ENCODE measurements at places on chromosomes 6 and 20. TPM values are rescaled to one million over a fixed set of nuclear protein-coding genes. Genes with fewer than 3 reads are reported as not detected.

Gene GCNT2
- 2.2 TPM for total RNA-seq

Gene LKAAEAR1
- total RNA-seq: 2.7 TPM

Gene CAP2
- 42.6 TPM for total RNA-seq

Gene FAM83D
- total RNA-seq: 2.2 TPM

Gene HRH3
- 25.2 TPM for total RNA-seq

Gene CGA
- total RNA-seq: not detected

Gene EDN3
- total RNA-seq: 2.7 TPM

Gene DEFB124
- not detected for total RNA-seq

Gene SOX18
- 7.1 TPM for total RNA-seq

Gene SLC22A2
- not detected for total RNA-seq

Gene TCF21
- not detected for total RNA-seq

Gene RTF2
- total RNA-seq: 96.7 TPM

Gene IL20RA
- 1.7 TPM for total RNA-seq

Gene PTK6
- total RNA-seq: not detected

Gene SAMD10
- total RNA-seq: 8.8 TPM

Gene SLC32A1
- 22.9 TPM for total RNA-seq

Gene LAMA2
- total RNA-seq: 27.0 TPM

Gene PIGT
- 91.1 TPM for total RNA-seq

Gene MYB
- 0.28 TPM for total RNA-seq

Gene MROH8
- total RNA-seq: 16.3 TPM

Gene ZKSCAN3
- total RNA-seq: 8.2 TPM

Gene FKBP1C
- total RNA-seq: 2.1 TPM

Gene TSPO2
- not detected for total RNA-seq

Gene MLN
- not detected for total RNA-seq

Gene KHDC1
- total RNA-seq: 12.4 TPM

Gene OVOL2
- 2.9 TPM for total RNA-seq

Gene PTCRA
- total RNA-seq: 0.60 TPM

Gene RIN2
- total RNA-seq: 47.2 TPM

Gene HLA-DRB5
- total RNA-seq: 54.0 TPM

Gene BEND3
- total RNA-seq: 2.0 TPM

Gene TPD52L1
- total RNA-seq: 79.5 TPM

Gene FAM83C
- total RNA-seq: not detected

Gene OSER1
- 32.5 TPM for total RNA-seq

Gene TLDC2
- not detected for total RNA-seq

Gene CNKSR3
- total RNA-seq: 14.4 TPM

Gene CD24
- 3.5 TPM for total RNA-seq

Gene KIAA0408
- total RNA-seq: 80.7 TPM

Gene PPP1R3G
- total RNA-seq: 0.93 TPM

Gene LAMA4
- total RNA-seq: 28.2 TPM

Gene LY86
- total RNA-seq: 3.4 TPM

Gene AURKA
- total RNA-seq: 1.5 TPM

Gene SLC35B3
- total RNA-seq: 7.9 TPM

Gene TOX2
- total RNA-seq: 29.5 TPM

Gene KCNB1
- 138 TPM for total RNA-seq

Gene DZANK1
- total RNA-seq: 5.8 TPM

Gene JPH2
- 0.56 TPM for total RNA-seq

Gene PNPLA1
- 0.66 TPM for total RNA-seq

Gene LHFPL5
- 7.4 TPM for total RNA-seq

Gene PXDC1
- total RNA-seq: 17.5 TPM

Gene C20orf141
- not detected for total RNA-seq

Gene TRIM31
- total RNA-seq: not detected

Gene ARMH2
- total RNA-seq: not detected

Gene MYL9
- 22.5 TPM for total RNA-seq

Gene CASS4
- total RNA-seq: 3.4 TPM

Gene AIF1
- 9.3 TPM for total RNA-seq

Gene SLA2
- 0.56 TPM for total RNA-seq
